ENCODE measurements at places on chromosomes 2 and 18.

- no peak for DNase-seq
These were observed 102.4 kb downstream of the VAPA start for GRCh38 chr18:10015941-10016819.

DNA sequence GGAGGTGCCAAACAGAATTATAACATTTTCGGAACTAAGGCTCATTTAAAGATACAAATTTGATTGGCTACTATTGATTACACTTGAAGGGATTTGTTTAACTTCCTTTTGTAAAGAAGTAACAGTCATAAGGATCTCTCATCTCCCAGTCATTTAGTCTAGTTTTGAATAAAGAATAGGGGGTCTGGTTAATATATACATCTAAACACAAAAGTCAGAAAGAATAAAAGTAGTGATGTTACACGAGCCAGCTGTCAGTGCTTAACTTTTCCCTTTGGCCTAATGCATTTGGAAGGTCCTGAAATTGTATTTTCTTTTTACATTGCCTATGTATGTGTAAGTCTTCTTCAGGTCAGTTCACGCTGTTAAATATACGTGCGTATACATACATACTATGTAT is 8.1 kb downstream of the SEPTIN2 start:
- DNase-seq = no peak

GRCh38 chr2:193583638-193584400 is 1389.1 kb upstream of the TMEFF2 start:
- no peak for DNase-seq

DNA sequence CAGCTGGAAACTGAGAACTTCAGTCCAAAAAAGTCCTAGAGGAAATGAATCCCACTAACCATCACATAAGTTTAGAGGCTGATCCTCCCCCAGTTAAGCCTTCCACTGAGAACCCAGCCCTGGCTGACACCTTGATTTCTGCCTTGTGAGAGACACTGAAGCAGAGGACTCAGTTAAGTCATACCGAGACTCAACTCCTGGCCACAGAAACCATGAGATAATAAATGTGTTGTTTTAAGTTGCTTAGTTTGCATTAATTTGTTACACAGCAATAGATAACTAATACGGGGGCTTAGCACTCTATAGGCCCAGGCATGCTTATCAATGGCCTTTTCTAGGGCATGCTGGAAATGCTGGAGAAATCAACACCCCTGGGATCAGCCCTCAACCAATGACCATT is 3.4 kb upstream of the ADD2 start:
- DNase-seq = no peak

- DNase-seq = no peak
These were observed 41.7 kb downstream of the PTPRM start for GRCh38 chr18:7608781-7609201.

GRCh38 chr2:217650229-217650628 is 352.6 kb downstream of the TNS1 start:
- no peak for DNase-seq
